ENCODE measurements at places on chromosomes 3 and 15. TPM values are rescaled to one million over a fixed set of nuclear protein-coding genes. Genes with fewer than 3 reads are reported as not detected.

The CD200 gene
- 1.5 TPM for total RNA-seq

The TM4SF18 gene
- 1.8 TPM for total RNA-seq

The PLA2G4E gene
- not detected for total RNA-seq

The MYL3 gene
- total RNA-seq = 700 TPM

The ADAM10 gene
- 35.7 TPM for total RNA-seq

The TMEM207 gene
- total RNA-seq = not detected

The TERC gene
- total RNA-seq = 1.5 TPM

The TMEM212 gene
- total RNA-seq = not detected

The IL16 gene
- 5.3 TPM for total RNA-seq

The FBXW12 gene
- total RNA-seq = not detected

The NDUFB4 gene
- total RNA-seq = 305 TPM

The EXD1 gene
- not detected for total RNA-seq

The LRRC34 gene
- total RNA-seq = 0.40 TPM

The SAMD7 gene
- not detected for total RNA-seq

The ATP13A3 gene
- 72.7 TPM for total RNA-seq

The CFAP100 gene
- total RNA-seq = not detected

The CHRNA3 gene
- not detected for total RNA-seq

The SNX1 gene
- total RNA-seq = 36.4 TPM

The TUSC7 gene
- total RNA-seq = not detected

The GLDN gene
- 1.7 TPM for total RNA-seq

The TEX55 gene
- total RNA-seq = not detected

The CX3CR1 gene
- 0.68 TPM for total RNA-seq

The ACAD11 gene
- total RNA-seq = 5.8 TPM

The LEKR1 gene
- total RNA-seq = 0.42 TPM

The SLC51A gene
- not detected for total RNA-seq

The CCR3 gene
- total RNA-seq = 0.49 TPM

The COLQ gene
- 4.6 TPM for total RNA-seq

The GNAT1 gene
- total RNA-seq = not detected

The ZBTB20 gene
- total RNA-seq = 63.3 TPM

The OIP5 gene
- 3.5 TPM for total RNA-seq

The TMEM45A gene
- 1.7 TPM for total RNA-seq

The ADAMTS7 gene
- total RNA-seq = 0.74 TPM

The KLHL6 gene
- 0.50 TPM for total RNA-seq

The UBA7 gene
- 10.4 TPM for total RNA-seq

The NUP210 gene
- total RNA-seq = 5.2 TPM

The UBAP1L gene
- total RNA-seq = 1.3 TPM

The LMOD3 gene
- total RNA-seq = 154 TPM

The CCDC54 gene
- total RNA-seq = not detected

The TMEM89 gene
- total RNA-seq = not detected

The GOLGA8J gene
- total RNA-seq = 0.34 TPM

The CD96 gene
- not detected for total RNA-seq

The GRM2 gene
- total RNA-seq = 0.51 TPM

The SMCO1 gene
- total RNA-seq = 7.3 TPM

The IL17RD gene
- 1.6 TPM for total RNA-seq

The HRG gene
- total RNA-seq = not detected

The ACOX2 gene
- total RNA-seq = 18.1 TPM

The RYR3 gene
- total RNA-seq = 159 TPM

The CEP97 gene
- 5.9 TPM for total RNA-seq

The MESP1 gene
- 12.2 TPM for total RNA-seq

The BOC gene
- total RNA-seq = 15.4 TPM

The SYNM gene
- 348 TPM for total RNA-seq

The PPM1L gene
- 68.9 TPM for total RNA-seq

The IL12A gene
- 0.49 TPM for total RNA-seq

The STRA6 gene
- not detected for total RNA-seq

The MEX3B gene
- 1.3 TPM for total RNA-seq

The BCHE gene
- 1.0 TPM for total RNA-seq

The ST3GAL6 gene
- total RNA-seq = 22.9 TPM

The GATM gene
- 20.8 TPM for total RNA-seq

The HTR3E gene
- total RNA-seq = not detected
